ENCODE measurements at places on chromosomes 3 and 15. TPM values are rescaled to one million over a fixed set of nuclear protein-coding genes. Genes with fewer than 3 reads are reported as not detected.
A peak's percentile ranks its signal among the peaks of the same experiment; 100 is the strongest.

The ILDR1 gene
- total RNA-seq, result 15.7 TPM

The TMEM45A gene
- total RNA-seq, result 0.95 TPM

The CRYGS gene
- total RNA-seq, result 9.5 TPM

The FOXB1 gene
- total RNA-seq, result not detected

The EEF1AKMT4 gene
- total RNA-seq, result 11.6 TPM

The CX3CR1 gene
- not detected for total RNA-seq

The RNU5B-1 gene
- 20.3 TPM for total RNA-seq

The GABRB3 gene
- total RNA-seq, result not detected

The MELTF gene
- 29.8 TPM for total RNA-seq

The PLA1A gene
- total RNA-seq, result 0.99 TPM

The XCR1 gene
- not detected for total RNA-seq

The PCOLCE2 gene
- total RNA-seq, result 9.6 TPM

The GXYLT2 gene
- 0.52 TPM for total RNA-seq

The STOML1 gene
- 18.3 TPM for total RNA-seq

The COL6A6 gene
- total RNA-seq, result not detected

- H3K36me3 ChIP-seq, result peaks cover 16% of the 10 kb centered on the region
- no peak overlapping the region for H3K4me3 ChIP-seq
- H3K4me1 ChIP-seq, result no peaks in the 10 kb centered on the region
These were observed 32.8 kb downstream of the COPS2 start for GRCh38 chr15:49122541-49123062.

- no peak overlapping the region for H3K4me3 ChIP-seq
- DNase-seq, result peak; percentile 65
- H3K27me3 ChIP-seq, result no peaks in the 10 kb centered on the region
- H3K27ac ChIP-seq, result no peak overlapping the region
- no peaks in the 10 kb centered on the region for H3K36me3 ChIP-seq
These were observed 68.7 kb downstream of the CHRD start for GRCh38 chr3:184448321-184449160.

- peak overlapping the region; percentile 79 for H3K4me3 ChIP-seq
- H3K4me1 ChIP-seq, result peaks cover 76% of the 10 kb centered on the region
- H3K27ac ChIP-seq, result peak overlapping the region; percentile 99
These were observed 6.3 kb downstream of the TM4SF1 start for GRCh38 chr3:149371001-149371722.

DNA sequence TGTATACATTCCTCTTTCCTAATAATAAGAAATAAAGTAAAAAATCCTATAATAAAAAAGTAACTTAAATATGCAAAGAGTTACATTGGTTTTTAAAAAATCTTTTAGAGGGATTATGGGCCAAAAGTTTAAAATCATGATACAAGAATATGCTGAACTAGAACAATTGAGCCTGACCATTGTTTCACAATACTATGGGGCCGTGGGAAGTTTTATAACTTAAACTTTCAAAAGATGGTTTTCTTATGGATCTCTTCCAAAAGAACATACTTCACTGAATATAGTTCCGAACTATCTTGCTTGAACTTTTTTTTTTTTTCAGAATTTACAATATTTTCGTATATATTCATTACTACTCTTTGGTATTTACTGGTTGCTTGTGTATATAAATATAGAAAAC lies 97.6 kb downstream of the NFKBIZ start:
- DNase-seq, result no peak
- peaks cover 7% of the 10 kb centered on the region for H3K36me3 ChIP-seq
- H3K4me1 ChIP-seq, result peaks cover 32% of the 10 kb centered on the region
- H3K27ac ChIP-seq, result no peak overlapping the region
- H3K4me3 ChIP-seq, result no peak overlapping the region
- no peaks in the 10 kb centered on the region for H3K27me3 ChIP-seq

DNA sequence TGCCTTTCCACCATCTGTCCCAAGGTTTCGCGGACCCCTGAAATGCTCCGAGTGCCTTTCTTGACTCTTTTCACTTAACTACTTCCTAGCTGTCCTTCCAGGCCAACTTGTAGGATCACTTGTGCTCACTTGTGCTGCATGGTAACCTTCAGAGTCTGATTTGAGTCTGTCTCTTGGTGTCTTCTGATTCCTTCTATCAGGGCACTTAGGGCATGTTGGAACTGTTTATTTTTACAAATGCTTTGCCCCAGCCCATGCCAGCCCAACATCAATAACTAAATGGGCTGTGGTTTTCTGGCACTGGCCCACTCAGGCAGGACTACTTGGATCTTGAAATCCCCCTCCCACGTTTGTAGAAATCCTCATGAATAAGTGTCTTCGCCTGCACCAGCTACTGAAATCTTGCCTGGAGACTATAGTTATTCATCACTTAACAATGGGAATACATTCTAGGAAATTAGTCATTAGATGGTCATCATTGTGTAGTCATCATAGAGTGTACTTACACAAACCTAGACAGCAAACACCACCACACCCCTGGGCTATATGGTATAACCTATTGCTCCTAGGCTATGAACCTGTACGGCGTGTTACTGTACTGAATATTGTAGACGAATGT lies 123.1 kb upstream of the STRIT1 start:
- H3K36me3 ChIP-seq, result no peaks in the 10 kb centered on the region
- no peak for DNase-seq
- no peak overlapping the region for H3K4me3 ChIP-seq
- no peaks in the 10 kb centered on the region for H3K27me3 ChIP-seq
- no peak overlapping the region for H3K27ac ChIP-seq

GRCh38 chr3:116263842-116264545 lies 181.3 kb downstream of the LSAMP start:
- no peak overlapping the region for H3K4me3 ChIP-seq
- H3K27ac ChIP-seq, result no peak overlapping the region
- H3K4me1 ChIP-seq, result no peaks in the 10 kb centered on the region

DNA sequence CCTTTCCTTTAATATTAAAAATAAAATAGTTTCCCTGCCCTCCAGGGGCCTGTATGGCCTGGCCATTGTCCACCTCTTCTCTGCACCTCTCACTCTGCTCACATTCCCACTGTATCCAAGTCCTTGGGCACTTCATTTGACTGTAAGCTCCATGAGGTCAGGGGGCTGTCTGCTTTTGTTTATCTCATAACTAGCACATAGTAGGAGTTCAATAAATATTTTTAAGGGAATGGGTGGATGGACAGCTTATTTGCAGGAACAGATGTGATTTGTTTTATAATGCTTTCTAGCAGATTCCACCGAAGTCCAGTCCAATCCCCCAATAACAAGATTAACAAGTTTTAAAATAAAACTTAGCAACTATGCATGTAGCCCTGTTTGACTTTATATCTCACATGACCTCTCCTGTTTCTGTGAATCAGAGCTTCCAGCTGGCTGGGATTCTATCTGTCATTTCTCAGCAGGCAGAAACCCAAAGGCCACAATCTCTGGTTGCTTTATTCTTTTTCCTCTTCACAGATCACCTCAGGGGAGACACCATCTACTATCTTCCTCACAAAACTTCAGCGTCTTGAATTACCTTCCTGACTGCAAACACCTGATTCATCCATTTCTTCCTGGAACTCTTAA lies 123.0 kb upstream of the NR2F2 start:
- no peaks in the 10 kb centered on the region for H3K27me3 ChIP-seq
- no peak for DNase-seq
- peaks cover 18% of the 10 kb centered on the region for H3K4me1 ChIP-seq

DNA sequence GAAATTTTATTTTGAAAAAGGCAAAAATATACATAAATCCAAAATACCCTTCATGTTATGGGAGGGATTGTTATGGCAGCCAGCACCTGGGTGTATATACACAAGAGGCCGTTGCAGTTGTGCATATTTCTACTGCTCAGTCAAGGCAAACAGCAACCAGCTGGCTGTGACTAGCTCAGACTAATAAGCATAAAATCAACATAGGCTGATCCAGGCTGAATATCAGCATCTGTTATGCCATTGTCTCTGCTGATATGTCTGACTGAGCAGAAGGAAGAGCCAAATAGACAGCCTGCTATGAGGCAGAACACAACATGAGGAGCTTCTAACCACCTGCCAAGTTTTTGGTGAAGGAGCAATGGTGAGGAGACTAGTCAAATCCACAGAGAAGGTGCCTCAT lies 457.5 kb upstream of the ALCAM start:
- H3K36me3 ChIP-seq, result no peaks in the 10 kb centered on the region
- no peaks in the 10 kb centered on the region for H3K4me1 ChIP-seq
- H3K27me3 ChIP-seq, result no peaks in the 10 kb centered on the region
- no peak overlapping the region for H3K27ac ChIP-seq

GRCh38 chr3:29764603-29765254 lies 483.9 kb downstream of the RBMS3 start:
- no peaks in the 10 kb centered on the region for H3K36me3 ChIP-seq
- H3K4me3 ChIP-seq, result no peak overlapping the region
- H3K27me3 ChIP-seq, result no peaks in the 10 kb centered on the region
- DNase-seq, result peak; percentile 23

DNA sequence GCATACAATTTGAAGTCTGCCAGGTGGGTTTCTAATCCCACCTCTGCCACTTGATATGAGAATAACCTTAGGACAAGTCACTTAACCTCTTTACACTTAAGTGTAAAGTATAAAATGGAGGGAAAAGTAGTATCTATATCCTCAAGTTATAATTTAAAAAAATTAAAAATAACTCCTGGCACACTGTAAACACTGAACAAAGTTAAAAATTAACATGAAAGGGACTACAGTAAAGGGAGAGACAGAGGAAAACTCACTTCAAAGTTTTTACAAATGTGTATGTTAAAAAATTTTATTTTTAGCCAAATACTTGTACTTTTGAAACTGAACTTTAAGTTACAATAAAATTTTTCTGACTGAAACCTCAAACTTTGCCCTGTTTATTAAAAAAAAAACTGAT lies 49.6 kb downstream of the PLOD2 start:
- peaks cover 17% of the 10 kb centered on the region for H3K4me1 ChIP-seq
- H3K4me3 ChIP-seq, result no peak overlapping the region
- no peaks in the 10 kb centered on the region for H3K27me3 ChIP-seq

- H3K27me3 ChIP-seq, result no peaks in the 10 kb centered on the region
- peaks cover 24% of the 10 kb centered on the region for H3K36me3 ChIP-seq
- H3K4me3 ChIP-seq, result no peak overlapping the region
These were observed 61.4 kb downstream of the UMPS start for GRCh38 chr3:124791639-124792151.

DNA sequence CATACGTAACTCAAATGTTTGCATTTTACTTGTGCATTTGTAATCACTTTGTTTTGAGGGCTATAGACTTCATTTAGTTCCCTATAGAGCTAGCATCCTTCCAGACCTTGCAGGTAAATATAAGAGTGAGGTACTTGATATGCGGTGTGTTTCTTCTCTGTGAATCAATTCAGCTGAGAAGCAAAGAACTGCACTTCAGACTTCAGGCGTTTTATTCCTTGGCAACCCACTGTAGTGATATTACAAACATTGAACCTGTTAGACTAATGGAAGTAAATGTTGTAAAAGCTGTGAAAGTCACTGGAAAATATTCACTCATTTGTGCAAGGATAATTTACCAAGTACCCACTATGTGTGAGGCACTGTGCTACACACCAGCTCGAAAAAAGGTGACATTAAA lies 94.1 kb upstream of the CHL1 start:
- no peaks in the 10 kb centered on the region for H3K36me3 ChIP-seq
- no peaks in the 10 kb centered on the region for H3K4me1 ChIP-seq
- no peak overlapping the region for H3K27ac ChIP-seq
- no peaks in the 10 kb centered on the region for H3K27me3 ChIP-seq
- no peak overlapping the region for H3K4me3 ChIP-seq

DNA sequence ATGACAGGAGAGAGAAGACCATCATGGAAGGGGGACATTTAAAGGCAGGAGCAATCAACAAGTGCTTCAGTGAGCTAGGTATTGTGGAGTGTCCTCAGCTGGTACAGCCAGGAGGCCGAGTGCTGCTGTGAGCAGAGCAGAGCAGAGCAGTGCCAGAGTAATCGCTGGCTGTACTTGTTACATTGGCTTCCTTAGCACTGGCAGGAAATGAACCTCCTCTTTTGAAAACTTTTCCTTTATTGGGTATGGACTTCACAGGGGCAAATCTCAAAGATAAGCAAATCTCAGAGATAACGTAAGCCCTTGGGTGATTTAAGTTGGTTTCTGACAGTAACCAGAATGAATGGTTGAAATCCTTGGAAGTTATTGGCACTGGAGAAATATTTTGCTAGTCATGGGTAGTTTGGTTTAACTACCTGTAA lies 2.1 kb downstream of the SH3GL3 start:
- DNase-seq, result no peak
- H3K36me3 ChIP-seq, result peaks cover 13% of the 10 kb centered on the region
- H3K27me3 ChIP-seq, result peaks cover 51% of the 10 kb centered on the region

- no peaks in the 10 kb centered on the region for H3K36me3 ChIP-seq
- DNase-seq, result no peak
- no peak overlapping the region for H3K27ac ChIP-seq
- no peaks in the 10 kb centered on the region for H3K27me3 ChIP-seq
- no peaks in the 10 kb centered on the region for H3K4me1 ChIP-seq
- H3K4me3 ChIP-seq, result no peak overlapping the region
These were observed 436.2 kb downstream of the OCA2 start for GRCh38 chr15:27662892-27663291.

- H3K4me1 ChIP-seq, result no peaks in the 10 kb centered on the region
- no peak overlapping the region for H3K27ac ChIP-seq
- H3K4me3 ChIP-seq, result no peak overlapping the region
- DNase-seq, result no peak
These were observed 30.9 kb downstream of the PML start for GRCh38 chr15:74025436-74025835.

DNA sequence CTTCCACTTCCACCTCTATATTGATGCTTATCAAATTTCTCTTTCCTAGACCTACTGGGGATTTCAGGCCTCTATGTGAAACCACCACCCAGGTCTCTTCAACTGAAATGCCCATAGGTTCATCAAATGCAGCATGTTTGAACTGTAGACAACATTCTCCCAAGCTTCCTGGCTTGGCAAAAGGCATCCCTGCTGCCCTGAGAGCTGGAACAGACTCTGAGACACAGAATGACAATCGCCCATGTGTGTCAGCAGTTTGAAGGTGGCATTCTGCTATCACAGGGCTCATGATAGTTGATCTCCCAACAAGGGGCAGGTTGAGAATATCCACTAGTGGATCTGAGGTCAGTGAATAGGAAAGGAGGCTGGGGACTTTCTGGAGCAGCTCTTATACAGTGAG lies 200.7 kb downstream of the RPLP1 start:
- no peak overlapping the region for H3K4me3 ChIP-seq
- H3K27me3 ChIP-seq, result peaks cover 80% of the 10 kb centered on the region
- no peak for DNase-seq
- peaks cover 6% of the 10 kb centered on the region for H3K4me1 ChIP-seq
- no peaks in the 10 kb centered on the region for H3K36me3 ChIP-seq

DNA sequence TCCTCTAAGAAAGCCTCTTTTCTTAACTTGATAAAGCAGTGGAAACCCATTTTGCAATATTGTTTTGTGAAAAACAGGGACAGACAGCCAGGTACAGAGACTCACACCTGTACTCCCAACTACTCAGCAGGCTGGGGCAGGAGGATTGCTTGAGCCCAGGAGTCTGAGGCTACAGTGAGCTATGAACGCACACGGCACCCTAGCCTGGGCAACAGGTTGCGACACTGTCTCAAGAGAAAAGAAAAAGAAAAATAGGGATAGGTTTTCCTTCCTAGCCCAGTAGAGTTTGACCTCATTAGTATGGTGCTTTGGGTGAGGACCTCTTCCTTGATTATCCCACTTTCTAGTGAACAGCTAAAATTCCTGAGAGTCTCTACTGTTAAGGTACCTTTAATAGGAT lies 17.5 kb upstream of the YEATS2 start:
- no peaks in the 10 kb centered on the region for H3K36me3 ChIP-seq
- H3K27ac ChIP-seq, result no peak overlapping the region
- no peak for DNase-seq
- H3K27me3 ChIP-seq, result no peaks in the 10 kb centered on the region
- H3K4me3 ChIP-seq, result no peak overlapping the region
